ENCODE measurements at places on chromosomes 16 and 17.

GRCh38 chr17:75116737-75117136, 7.0 kb downstream of the ARMC7 start:
- no peak for DNase-seq

- no peak for DNase-seq
Observed at GRCh38 chr17:57485566-57485865, 229.2 kb downstream of the MSI2 start.

DNA sequence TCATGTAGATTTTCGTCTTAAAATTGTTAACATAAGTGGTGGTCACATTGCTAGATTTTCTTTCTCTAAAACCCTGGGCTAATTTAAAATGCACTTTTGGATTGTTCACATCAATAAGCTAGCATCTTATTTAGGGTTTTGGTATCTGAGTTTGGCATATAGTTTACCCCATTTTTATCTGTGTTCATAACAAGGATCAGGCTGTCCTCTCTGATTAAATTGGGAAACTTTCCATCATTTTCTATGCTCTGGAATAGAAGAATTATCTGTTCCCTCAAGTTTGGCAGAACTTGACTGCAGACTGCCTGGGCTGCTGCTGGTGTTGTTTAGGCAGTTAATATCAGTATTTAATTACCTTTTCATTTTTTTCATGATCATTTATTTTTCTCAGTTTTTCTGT, 1.8 kb downstream of the SPECC1 start:
- no peak for DNase-seq

DNA sequence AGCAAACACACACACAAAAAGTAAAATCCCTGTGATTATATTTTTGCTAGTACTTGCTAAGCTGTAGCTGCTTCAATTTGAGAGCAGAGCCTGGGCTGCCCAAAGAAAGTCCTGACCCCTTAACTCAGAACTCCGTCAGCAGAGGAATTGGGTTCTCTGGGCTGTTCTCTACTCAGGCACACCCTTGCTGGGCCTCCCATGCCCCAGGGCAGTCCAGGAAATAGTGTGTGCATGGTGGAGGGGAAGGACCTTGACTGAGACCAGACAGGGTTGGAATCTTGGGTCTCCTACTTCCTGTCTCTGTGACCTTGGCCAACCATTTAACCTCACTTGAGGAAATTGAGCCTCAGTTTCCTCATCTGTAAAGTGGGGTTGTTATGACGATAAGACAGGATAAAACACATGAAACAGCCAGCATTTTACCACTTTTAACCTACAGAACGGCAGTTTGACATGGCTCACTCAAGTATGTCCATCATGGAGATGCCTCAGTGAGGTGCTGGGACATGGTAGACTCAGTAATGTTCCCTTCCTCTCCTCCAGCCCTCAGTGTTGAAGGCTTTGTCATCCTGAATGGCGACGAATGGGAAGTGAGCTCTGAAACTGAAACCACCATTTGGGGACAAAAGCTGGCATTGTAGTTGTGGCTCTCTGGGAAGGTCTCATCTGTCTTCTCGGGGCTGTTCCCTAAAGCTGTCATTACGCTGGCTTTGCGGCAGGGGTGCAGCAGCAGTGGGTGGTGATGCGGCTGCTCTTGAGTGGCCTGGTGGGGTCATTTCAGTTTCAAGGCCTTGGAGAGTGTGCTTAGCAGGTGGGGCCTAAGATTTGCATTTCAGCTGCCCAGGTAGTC, 74.9 kb downstream of the CMIP start:
- no peak for DNase-seq

GRCh38 chr17:77963441-77963840, 4.9 kb downstream of the TNRC6C start:
- peak; percentile 93 for DNase-seq

GRCh38 chr16:28265822-28266221, 26.5 kb upstream of the SBK1 start:
- DNase-seq = no peak

DNA sequence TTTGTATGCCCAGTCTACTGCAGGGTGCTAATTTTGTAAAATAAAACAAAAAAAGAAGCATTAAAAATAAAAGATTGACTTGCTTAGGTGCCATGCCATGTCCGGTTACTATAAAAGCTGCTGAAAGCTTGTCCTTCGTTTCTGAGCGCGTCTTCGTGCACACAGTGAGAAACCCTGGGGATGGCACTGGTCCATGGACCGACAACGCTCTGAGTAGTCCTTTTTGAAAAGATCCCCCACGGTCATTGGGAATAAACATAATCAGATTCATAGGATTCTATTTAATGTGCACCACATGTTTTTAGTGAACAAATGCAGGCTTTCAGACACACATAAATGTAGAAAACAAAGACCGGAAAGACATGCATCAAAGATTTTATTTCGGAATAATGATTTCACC, 146.3 kb downstream of the XYLT1 start:
- no peak for DNase-seq

- peak; percentile 90 for DNase-seq
Observed at GRCh38 chr17:45341533-45342158, 24.8 kb upstream of the MAP3K14 start.

GRCh38 chr16:51328733-51329132, 177.7 kb upstream of the SALL1 start:
- no peak for DNase-seq

DNA sequence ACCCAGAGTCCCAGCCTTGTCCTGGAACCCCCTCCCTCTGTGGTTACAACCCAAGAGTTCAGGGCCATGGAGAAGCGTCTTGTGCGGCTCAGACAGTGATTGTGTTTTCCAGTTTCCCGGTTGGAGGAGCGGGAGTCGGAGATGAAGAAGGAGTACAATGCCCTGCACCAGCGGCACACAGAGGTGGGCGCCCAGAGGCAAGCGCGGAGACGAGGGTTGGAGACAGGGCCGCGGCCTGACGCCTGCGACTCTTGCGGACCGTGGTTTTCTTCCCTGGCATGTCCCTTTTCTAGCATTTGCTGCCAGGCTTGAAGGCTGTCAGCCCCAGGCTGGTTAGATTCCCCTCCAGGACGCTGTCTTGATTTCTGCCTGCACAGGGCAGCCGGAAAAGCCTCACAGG, 23.0 kb downstream of the MAPK8IP3 start:
- no peak for DNase-seq

GRCh38 chr17:75064460-75064859, 17.4 kb downstream of the KCTD2 start:
- DNase-seq = no peak

GRCh38 chr16:11084484-11084875, 140.1 kb downstream of the CLEC16A start:
- DNase-seq = peak; percentile 47

GRCh38 chr16:49558451-49558850, 184.8 kb downstream of the C16orf78 start:
- DNase-seq = no peak

GRCh38 chr17:39867084-39867879, 720 bp upstream of the ZPBP2 start:
- no peak for DNase-seq

GRCh38 chr16:23931199-23931598, 95.4 kb downstream of the PRKCB start:
- no peak for DNase-seq

- no peak for DNase-seq
Observed at GRCh38 chr17:79841369-79842135, 2.3 kb upstream of the CBX4 start.

DNA sequence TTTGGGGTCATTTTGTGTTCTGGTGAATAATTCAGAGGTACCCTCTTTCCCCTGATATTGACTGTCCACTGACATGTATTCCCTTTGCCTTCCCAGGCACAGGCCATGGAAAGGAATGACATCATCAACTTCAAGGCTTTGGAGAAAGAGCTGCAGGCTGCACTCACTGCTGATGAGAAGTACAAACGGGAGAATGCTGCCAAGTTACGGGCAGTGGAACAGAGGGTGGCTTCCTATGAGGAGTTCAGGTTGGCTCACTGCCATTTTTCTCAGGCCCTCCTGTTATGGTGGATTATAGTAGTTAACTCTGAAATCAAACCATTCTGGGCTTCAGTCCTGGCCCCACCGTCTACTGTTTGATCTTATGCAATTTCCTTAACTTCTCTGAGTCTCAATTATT, 1.6 kb upstream of the EFTUD2 start:
- peak; percentile 70 for DNase-seq

- DNase-seq = no peak
Observed at GRCh38 chr16:87554754-87555427, 47.4 kb upstream of the JPH3 start.

DNA sequence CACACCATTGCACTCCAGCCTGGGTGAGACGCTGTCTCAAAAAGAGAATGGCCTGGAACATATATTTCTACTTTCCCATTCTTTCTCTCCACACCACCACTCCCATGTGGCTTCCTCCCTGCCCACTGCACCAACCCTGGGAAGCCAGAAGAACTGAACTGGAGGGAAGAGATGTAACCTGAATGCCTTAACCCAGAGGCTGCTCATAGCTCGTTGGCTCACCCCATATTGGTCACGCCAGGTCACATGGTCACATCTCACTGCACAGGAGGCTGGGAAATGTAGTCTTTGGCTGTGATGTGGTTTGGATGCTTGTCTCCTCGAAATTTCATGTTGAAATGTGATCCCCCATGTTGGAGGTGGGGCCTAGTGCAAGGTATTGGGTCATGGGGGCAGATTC, 5.9 kb upstream of the DNAH17 start:
- peak; percentile 25 for DNase-seq

DNA sequence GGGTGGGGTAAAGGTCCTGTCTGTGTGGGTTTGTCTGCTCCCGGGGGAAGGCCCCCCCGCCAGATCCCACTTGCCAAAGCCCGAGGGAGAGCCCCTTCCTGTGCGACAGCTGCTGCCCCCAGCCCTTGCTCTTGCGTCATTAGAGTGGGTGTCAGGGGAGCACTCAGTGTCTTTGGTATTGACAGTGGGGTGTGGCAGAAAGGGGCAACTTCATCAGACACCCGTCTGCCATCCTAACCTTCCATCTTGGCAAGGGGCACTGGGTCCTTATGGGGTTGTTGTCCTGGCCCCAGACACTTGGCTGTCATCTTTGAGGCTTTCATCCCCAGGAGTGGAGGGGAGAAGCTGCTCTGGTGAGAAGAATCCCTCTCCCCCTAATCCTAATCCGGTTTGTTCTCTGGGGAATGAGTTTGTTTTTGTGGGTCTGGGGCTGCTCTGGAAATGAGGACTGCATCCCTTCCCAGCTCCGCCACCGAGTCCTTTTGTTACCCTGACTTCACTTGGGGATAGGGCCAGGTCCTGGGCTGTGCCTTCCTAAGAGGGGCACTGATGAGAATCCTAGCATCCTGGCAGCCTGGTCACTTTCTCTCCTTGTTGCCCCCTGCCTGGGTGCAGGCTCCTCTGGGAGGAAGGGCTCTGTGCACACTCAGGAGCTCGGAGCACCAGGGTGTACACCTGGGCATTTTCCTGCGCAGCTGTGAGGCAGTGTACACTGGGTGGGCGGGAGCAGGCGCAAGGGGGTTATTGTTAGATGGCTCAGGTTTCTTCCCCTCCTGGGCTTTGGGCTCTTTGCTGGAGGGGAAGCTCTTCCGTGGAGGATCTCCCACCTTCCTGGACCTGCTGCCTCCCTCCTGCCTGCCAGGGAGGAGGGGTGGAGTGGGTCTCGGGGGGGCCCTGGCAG, 21.1 kb downstream of the GJD3 start:
- DNase-seq = no peak

GRCh38 chr17:13538841-13539411, 62.8 kb downstream of the HS3ST3A1 start:
- DNase-seq = peak; percentile 44

- no peak for DNase-seq
Observed at GRCh38 chr16:65495106-65495505, 373.2 kb upstream of the CDH11 start.
